ENCODE measurements at places on chromosomes 1 and 21.
A peak's percentile ranks its signal among the peaks of the same experiment; 100 is the strongest.

DNA sequence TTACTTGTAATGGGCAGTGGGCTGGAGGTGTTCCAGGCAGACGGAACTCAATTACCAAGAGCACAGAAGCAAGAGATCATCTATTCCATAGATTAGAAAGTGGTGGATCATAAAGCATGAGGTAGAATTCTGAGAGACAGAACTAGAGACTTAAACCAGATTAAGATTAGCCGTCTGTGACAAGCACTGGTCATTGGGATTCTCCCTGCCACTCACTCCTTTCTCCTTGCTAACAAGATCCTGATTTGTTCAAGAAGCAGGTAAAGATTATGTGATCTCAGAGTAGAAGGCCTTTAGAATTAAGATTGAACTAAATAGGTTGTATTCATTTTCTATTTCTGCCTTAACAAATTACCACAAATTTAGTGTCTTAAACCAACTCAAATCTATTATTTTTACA, 1.5 kb upstream of the HSPA13 start:
- DNase-seq, result no peak

DNA sequence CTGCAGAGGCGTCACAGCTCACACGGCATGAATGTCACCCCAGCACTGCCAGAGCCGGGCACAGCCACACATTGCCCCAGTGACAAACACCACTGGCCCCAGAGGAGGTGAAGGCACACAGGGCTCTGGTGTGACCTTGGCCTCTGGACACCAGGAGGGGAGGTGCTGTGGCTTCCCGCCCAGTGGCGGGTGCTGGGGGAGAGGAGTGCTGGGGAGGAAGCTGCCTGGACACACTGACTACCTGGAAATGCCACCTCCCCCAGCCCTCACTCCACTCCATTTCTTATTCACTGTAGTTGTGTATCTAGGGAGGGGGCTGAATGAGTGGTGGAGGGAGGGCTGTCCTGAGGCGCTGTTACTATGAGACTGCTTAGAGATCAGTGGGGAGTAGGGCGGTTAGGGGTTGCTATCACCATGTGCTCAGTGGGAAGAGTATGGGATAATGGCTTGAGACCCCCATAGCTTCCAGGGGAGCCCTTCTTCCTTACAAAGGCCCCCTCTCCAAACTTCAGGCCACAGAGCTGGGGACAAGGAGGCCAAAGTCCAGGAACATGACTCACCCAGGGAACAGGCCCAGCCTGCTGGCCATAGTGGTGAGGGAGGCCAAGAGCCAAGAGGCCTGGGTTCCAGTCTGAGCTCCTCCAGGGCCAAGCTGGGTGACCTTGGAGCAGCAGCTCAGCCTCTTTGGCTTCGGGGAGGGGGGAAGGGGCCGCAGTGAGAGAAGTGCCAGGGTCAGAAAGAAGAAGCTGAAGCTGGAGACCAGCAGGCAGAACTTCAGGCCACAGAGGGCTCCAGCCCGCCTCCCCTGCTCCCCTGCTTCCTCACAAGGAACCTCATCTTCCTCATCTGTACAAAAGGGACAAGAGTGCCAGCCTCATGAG, 40.1 kb downstream of the AHDC1 start:
- DNase-seq, result peak; percentile 27

DNA sequence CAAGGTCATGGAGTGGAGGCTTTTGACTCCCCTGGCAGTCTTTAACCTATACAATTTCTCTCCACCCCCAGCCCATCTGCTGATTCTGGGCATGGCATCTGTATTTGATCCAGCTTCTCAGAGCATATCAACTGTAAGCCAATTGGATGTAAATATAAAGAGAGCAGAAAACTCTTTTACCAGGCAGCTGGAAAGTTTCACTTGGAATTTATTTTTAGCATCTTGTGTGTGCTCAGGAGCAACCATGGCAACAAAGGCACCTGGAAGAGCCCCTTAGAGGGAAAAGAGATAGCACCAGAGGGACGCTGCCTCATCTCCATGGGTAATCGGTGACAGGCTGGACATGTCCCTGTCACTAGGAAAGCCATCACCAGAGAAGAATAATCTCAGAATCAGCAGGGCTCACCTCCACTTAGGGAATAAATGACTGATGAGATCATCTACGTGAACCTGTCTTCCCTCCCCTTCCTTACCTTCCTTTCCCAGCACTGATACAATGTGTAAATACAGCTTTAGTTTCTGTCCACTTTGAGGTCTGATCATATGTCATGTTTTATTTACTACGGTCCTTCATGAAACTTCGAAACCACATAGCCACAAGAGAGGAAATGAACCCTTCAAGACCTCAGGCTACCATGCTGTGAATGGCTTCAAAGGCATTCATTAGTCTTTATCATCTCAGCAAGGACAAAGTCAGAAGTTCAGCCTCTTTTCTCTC, 25.3 kb upstream of the SIPA1L2 start:
- no peak for DNase-seq

- DNase-seq, result no peak
Observed at GRCh38 chr1:20220036-20220435, 33.7 kb upstream of the PLA2G2C start.

DNA sequence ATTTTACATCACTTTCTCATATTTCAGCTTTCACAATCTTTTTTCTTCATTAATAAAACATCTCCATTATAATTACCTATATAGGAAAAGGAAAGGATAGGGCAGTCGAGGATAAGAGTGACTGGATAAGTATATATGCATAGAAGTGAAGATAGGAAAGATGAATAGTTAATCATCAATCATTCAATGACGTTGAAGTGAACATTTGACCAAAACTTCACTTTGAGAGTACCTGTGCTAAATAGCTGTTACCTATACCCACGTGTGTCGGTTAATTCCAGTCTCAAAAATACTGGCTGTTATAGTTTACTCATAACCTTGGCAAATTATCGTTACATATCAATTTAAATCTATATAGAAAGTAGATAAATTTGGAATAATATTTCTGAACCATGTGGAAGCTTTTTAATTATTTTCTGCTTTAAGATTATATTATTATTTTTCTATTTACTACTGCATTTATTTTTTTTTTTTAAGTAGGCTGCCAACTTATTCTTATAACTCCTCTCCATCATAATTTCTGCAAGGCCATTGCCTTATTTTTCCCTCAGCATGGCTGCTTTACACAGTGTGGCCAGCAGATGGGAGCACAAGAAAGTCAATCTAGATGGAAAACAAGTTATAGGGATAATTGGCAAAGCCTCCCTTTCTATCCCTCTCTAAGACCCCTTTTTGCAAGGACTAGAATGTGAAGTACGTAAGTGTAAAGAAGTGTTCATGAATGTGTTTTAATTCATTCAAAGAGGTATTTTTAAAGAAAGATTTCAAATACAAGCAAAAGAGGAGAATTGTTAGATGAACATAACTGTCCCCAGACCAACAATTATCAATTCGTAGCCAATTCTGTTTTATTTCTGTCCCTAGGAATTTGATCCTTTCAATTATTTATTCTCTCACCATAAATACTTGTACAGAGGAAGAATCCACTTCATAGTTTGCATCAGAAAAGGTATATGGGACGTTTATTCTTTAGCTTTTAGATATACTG, 290.4 kb downstream of the KCNT2 start:
- peak; percentile 57 for DNase-seq

- DNase-seq, result no peak
Observed at GRCh38 chr1:15668089-15668754, 15.9 kb upstream of the PLEKHM2 start.

DNA sequence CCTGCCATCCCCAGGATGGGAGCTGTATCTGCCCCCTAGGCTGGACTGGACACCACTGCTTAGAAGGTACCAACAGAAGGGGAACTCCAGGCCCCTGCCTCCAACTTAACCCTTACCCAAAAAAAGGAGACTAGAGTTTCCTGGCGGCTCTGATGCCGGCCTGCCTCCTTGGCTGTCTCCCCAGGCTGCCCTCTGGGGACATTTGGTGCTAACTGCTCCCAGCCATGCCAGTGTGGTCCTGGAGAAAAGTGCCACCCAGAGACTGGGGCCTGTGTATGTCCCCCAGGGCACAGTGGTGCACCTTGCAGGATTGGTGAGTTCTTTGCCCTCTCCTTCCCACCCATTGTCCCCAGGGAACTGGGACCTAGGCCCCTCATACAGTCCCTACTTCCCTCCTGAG, 8.1 kb upstream of the LRRC71 start:
- no peak for DNase-seq

- DNase-seq, result peak; percentile 52
Observed at GRCh38 chr1:228416217-228416933, at the start of gene TRIM17. Gene TRIM17 (minus strand): TSS chr1:228416861. CDS start chr1:228415072, 1,789 bp downstream.

GRCh38 chr21:27154451-27155129, 187.7 kb upstream of the ADAMTS5 start:
- DNase-seq, result no peak

- DNase-seq, result peak; percentile 54
Observed at GRCh38 chr1:236141447-236142252, 689 bp upstream of the GPR137B start.

- DNase-seq, result peak; percentile 86
Observed at GRCh38 chr1:203744075-203744972, 20.7 kb upstream of the LAX1 start.

GRCh38 chr21:37128076-37128475, 55.0 kb downstream of the TTC3 start:
- no peak for DNase-seq

GRCh38 chr1:233668146-233668724, 54.3 kb downstream of the KCNK1 start:
- peak; percentile 30 for DNase-seq

DNA sequence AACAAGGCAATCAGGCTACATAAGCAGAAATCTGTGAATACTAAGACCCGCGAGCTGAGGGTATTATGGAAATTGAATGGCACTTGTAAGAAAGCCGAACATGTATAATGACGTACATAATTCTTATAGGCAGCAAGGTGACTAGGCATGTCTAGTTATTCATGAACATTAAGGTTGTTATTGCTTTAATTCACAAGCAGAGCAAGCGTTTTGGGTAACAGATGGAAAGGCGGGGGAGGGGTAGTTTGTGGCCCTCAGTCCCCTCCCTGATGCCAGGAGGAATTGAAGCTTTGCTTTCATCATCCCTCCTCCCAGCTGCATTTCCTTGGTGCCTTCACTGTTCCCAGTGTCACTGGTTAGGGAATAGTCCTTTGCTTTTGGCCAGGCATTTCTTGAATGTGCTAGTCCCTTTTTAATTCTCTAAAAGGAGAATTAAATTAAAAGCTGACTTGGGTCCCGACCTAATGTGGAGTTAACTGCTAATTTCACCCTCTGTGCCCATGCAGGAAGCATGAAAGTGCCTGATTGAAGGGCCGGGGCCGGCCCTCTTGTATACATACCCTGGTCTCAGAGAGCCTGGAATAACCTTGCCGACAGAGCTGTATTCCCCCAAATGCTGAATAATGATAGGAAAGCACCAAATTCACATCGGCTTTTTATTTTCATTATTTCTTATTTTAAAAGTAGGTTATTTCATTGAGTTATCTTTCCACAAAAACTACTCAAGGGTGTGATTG, 42.5 kb downstream of the RYR2 start:
- DNase-seq, result no peak

DNA sequence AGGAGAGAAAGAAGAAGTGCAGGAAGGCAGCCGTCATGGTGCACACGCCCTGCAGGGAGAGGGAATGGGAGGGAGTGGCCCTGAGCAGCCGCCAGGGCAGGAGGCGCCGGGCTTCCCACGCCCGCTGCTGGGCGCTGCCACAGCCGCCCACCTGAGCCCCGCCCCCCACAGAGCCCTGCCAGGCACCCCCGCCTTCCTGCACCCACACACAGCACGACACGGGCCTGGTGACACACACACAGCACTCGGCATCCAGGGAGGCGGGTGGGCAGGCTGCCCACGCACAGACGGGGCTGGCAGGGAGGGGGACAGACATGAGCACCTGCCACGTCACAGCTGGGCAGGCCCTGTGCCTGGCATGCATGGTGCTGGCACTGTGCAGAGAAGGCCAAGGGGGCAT, 27.5 kb downstream of the ADGRB2 start:
- DNase-seq, result no peak

DNA sequence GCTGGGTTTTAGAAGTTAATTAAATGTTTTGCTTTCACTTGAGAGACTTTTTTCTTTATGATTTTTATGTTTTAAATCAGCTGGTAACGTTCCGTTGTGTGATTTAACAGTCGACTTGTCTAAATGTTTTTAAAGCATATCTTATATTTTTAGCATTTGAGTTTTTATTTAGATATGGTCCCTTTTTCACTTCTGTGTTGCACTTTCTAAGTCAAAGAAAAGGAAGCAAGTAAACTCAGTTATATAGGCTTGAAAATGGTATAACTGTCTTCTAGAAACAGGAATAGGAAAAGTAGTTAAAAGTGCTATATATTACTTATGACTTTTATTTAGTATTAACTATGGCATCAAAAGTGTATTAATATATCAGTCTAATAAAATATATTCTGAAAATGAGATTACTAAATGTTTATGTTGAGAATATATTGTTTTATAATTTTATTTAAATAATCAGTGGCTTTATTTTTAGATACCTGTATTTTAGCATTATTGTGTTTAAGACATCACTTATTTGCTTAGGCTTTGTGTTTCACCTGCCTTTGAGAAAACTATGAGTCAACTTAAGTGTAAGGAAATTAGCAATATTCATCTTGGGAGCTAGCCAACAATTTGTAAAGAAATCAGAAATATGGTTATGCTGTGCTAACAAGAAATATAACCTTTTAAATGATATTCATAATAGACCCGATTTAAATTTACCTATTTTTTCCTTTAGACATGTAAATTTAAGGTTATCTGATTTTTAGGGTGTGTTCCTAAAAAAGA, 60.5 kb downstream of the RABGAP1L start:
- DNase-seq, result no peak

DNA sequence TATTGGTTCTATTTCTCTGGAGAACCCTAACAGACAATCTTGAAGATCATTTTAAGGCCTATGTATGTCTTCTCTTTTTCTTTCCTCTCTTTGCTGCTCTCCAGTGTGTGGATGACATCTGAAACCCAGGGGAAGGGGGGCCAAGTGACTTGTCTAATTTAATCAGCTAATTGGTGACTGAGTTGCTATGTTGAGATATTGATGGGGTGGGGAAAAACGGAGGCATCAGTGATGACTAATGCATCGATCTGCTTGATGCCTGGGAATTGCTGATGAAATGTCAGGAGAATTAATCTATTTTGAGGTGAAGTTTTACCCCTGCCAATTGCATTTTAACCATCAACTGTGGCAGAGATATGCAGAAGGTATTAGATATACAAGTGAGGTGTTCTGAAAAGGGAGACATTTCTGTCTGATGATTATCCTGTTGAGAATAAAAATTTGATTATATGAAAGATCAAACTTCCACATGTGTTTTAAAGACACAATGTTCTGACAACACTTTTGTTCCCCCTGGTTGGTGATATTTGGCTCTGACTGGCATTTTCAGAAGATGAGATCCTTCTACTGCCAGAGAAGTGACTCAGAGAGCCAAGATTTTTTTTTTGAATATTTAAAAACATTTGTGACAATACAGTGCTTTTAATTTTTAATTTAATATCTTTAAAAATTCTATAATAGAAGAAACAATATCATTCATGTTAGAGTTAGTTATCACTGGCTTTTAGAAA, 18.7 kb upstream of the PTGFR start:
- DNase-seq, result no peak
